ENCODE measurements at places on chromosomes 12 and 14.

DNA sequence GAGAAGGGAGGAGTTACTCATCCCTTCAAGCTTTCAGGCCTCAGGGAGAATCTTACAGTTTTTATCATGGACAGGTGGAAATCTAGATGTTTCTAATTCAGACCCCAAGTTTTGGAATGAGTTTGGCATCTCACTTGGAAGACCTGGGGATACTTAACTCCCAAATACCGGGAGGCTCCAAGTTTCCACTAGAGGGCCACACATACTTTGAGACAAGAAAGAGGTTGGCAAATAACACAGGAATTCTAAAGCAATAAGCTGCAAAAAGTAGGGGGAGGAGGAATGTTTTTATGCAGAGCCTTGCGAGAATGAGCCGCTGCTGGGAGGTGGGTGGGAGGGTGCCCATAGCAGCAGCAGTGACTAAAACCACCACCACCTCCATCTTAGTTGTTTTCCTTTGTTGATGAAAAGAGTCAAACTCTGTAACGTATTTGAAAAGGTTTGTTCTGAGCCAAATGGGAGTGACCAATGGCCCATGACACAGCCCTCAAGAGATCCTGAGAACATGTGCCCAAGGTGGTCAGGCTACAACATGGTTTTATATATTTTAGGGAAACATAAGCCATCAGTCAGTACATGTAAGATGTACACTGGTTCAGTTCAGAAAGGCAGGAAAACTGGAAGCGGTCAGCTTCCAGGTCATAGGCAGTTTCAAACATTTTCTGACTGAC lies 34.2 kb upstream of the RNASE1 start:
- DNase-seq: no peak

GRCh38 chr14:72780751-72781150 lies 113.2 kb downstream of the DPF3 start:
- no peak for DNase-seq

- no peak for DNase-seq
Observed at GRCh38 chr14:54881761-54882401, 20.7 kb downstream of the GCH1 start.

GRCh38 chr12:122980183-122981035 lies at the start of gene ARL6IP4:
TSS of gene ARL6IP4 (plus strand) at chr12:122980681. CDS start at chr12:122981140, 459 bp downstream.
- DNase-seq: peak; percentile 86

- DNase-seq: no peak
Observed at GRCh38 chr14:100135784-100136183, 23.7 kb downstream of the DEGS2 start.

- no peak for DNase-seq
Observed at GRCh38 chr12:109831365-109831764, 1.8 kb downstream of the TRPV4 start.

GRCh38 chr12:119592232-119592631 lies 1.3 kb upstream of the TMEM233 start:
- DNase-seq: no peak

DNA sequence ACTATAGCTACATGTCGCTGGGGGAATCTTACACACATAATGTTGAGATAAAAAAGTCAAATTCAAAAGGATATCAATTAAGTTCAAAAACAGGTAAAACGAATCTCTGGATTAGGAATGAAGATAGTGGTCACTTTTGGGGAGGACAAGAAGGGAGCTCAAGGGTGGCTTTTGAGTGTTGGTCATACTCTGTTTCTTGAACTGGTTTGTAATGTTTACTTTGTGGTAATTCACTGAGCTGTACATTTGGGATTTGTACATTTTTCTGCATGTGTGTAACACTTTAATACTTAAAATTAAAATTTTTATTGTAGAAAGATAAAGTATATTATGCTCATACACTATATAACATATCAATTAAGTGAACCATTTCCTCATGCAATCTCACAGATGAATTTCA lies 26.6 kb downstream of the KLHL28 start:
- DNase-seq: no peak

GRCh38 chr14:75049731-75050201 lies 1.5 kb downstream of the MLH3 start:
- no peak for DNase-seq

GRCh38 chr14:55381040-55381439 lies 30.6 kb downstream of the ATG14 start:
- no peak for DNase-seq

GRCh38 chr12:117580718-117581062 lies 219.3 kb upstream of the NOS1 start:
- no peak for DNase-seq

All from activated CD8-positive, alpha-beta memory T cell treated with anti-CD3 and anti-CD28 coated beads, Interleukin-2, amount 50 U/mL, for 48 hours (primary cell).